ENCODE measurements at places on chromosomes 16 and 17.

DNA sequence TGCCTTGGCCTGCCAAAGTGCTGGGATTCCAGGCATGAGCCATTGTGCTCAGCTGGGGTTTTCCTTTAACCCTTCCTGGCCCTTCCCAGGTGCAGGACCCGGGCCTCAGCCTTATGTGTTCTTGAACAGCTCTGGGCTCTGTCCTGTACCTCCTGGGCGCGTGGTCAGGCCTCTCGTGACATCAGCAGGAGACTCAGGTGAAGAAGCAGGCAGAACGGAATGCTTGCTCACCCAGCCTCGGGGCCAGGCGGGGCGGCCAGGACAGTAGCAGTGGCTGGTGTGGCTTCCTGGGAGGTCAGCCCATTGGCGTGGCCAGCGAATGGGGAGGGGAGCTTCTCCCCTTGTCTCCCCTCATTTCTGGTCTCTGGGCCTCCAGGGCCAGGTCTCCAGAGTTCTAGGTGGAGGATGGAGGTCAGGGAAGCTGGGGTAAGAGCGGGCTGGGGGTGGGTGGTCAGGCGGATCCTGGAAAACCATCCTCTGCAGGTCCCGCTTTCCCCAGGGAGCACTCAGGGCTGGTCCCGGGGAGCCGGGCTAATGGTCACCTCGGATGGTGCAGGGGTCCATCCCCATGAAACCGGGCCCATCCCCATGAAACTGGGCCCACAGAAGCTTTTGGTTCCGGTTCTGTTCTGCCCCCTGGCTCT lies 281.5 kb downstream of the SEC14L1 start:
- no peak for DNase-seq

DNA sequence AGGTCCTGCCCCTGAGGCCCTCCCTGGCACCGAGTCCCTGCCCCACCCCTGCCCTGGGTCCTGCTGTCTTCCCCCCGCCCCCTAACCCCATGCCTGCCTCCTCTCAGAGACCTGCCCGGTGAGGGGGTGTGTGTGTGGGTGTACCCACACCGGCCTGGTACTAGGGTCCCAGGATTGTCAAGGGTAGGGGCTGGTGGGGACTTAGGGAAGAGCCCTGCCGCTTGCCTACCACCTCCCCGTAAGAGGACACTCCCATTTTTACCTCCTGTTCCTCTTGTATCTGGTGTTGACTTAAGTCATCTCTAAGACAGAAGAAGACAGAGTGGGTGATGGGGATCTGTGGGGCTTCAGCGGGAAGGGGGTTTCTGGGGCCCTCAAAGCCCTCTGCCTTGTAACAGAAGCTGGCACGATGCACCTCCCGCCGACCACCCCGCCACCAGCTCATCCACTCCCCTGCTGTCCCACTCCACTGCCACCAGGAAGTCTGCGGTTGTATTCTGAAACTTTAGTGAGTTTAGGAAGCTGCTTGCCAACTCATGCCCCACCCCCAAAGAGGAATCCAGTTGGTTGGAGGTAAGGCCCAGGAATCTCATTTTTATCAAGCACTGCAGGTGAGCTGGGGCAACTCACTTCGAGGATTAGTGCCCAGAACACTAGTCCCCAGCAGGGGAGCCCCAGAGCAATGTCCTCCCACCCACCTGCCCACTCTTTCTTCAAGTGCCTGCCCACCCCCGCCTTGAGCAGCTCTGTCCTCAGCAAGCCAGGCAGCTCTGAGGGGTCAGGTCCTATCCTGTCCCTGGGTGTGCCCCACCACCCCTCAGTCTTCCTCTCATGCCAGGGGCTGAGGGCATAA lies 5.6 kb downstream of the SPATA32 start:
- DNase-seq: no peak

DNA sequence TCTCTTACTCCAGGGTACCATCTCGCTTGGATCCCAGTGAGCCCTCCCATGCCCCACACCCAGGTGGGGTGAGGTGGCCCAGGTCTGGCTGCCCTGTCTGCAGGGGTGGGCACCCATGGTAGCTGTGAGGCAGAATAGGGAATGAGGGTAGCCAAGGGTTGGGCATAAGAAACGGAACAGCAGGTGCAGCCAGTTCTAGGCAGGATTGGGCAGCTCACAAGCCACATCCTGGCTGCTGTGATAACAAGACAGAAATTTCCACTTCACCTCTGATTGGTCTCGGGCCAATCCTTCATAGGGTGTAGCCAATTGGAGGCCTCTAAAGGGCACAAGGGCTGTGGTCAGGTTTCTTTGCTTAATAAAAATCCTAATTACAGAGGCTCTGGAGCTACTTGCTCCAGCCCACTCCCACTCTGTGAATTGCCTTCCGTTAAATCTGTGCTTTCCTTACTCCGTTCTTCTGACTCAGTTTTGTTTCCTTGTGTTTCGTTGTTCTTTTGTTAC lies 1.5 kb upstream of the ARHGDIG start:
- peak; percentile 19 for DNase-seq

GRCh38 chr16:189604-190186 lies 9.4 kb downstream of the HBQ1 start:
- no peak for DNase-seq

DNA sequence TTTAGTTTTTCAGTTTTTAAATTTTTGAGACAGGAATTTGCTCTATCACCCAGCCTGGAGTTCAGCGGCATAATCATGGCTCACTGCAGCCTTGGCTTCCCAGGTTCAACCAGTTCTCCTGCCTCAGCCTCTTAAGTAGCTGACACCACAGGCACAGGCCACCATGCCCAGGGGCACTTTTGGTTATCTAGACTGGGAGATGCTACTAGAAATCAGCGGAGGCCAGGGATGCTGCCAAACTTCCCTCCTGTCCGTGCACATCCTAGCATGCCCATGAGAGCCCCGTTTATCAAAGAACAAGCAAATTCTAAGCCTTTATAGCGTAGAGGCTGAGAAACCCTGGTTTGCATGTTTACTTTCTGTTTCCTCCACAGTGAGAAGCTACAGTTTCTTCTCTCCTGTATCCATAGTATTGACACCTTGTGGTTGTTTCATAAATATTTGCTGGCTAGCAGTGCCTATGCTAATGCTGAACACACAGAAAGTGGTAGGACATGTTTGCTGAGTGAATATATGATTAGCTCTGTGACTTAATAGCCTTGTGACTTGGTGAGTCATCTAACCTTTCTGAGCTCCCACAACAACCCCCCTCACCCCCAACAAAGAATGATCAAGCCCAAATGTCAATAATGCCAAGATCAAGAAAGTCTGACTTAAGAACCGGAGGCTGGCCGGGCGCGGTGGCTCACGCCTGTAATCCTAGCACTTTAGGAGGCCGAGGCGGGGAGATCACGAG lies 39.2 kb upstream of the MAF start:
- no peak for DNase-seq

DNA sequence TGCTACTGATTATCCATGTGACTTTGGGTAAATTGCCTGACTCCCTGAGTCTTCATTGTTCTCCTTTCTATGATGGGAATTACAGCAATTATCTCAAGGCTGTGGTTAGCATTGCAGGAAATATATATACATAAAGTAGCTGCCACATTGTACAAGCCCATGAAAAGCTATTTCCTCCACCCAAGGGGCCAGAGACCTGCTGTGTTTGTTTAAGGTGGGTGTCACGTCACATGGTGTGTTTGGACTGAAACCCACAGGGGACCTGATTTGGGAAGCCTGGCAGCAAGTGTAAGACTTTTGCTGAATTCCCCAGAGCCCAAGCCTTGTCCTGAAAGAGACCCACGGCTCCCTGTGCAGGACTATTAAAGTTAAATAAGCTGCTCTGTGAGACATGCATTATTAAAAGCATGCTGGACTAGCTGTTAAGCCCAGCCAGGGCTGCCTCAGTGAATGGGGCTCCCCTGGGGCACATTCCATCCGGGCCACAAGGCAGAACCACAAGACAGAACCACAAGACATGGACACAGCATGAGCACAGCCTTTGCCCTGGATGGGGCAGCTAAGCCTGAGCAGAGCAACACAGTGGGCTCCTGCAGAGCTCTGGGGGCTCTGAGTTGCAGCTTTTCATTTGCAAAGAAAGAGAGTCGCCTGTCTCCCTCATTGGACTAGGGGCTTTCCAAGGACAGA lies 148.9 kb downstream of the SPACA3 start:
- DNase-seq: no peak

- DNase-seq: no peak
Measured at GRCh38 chr16:24035127-24035842, 199.5 kb downstream of the PRKCB start.

- no peak for DNase-seq
Measured at GRCh38 chr17:57948555-57949420, 6.4 kb downstream of the CUEDC1 start.

GRCh38 chr17:83196366-83196765 lies 117.0 kb downstream of the METRNL start:
- DNase-seq: no peak

GRCh38 chr17:58262149-58262548 lies 18.6 kb downstream of the MPO start:
- DNase-seq: no peak

GRCh38 chr17:1227917-1228780 lies 42.1 kb upstream of the BHLHA9 start:
- no peak for DNase-seq

DNA sequence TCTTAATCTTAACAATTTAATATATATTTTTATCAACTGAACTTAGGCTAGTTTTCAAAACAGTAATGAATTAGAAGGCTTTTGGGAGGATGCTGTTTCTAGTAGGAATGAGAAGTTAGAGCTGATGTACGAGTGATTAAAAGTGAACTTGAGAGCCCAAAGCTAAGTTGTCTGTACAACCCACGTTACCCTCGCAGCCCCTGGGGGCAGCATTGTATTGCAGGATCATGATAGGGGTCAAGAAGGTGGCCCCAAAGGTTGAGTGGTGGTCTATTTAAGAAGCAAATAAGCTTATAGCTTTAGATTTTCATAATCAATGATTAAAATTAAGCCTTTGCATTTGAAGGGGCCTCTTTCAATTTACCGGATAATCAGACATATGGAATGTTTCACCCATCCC lies 33.7 kb upstream of the ALDH3A2 start:
- no peak for DNase-seq

DNA sequence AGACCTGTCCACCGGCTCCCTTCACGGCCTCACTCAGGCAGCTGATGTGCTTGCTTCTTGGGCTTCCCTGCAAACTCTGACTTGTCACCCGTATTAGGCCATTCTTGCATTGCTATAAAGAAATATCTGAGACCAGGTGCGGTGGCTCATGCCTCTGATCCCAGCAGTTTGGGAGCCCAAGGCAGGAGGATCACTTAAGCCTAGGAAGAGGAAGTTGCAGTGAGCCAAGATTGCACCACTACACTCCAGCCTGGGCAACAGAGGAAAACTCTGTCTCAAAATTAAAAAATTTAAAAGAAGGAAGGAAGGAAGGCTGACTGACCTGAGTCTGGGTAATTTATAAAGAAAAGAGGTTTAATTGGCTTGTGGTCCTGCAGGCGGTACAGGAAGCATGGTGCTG lies 17.0 kb downstream of the SOST start:
- no peak for DNase-seq

DNA sequence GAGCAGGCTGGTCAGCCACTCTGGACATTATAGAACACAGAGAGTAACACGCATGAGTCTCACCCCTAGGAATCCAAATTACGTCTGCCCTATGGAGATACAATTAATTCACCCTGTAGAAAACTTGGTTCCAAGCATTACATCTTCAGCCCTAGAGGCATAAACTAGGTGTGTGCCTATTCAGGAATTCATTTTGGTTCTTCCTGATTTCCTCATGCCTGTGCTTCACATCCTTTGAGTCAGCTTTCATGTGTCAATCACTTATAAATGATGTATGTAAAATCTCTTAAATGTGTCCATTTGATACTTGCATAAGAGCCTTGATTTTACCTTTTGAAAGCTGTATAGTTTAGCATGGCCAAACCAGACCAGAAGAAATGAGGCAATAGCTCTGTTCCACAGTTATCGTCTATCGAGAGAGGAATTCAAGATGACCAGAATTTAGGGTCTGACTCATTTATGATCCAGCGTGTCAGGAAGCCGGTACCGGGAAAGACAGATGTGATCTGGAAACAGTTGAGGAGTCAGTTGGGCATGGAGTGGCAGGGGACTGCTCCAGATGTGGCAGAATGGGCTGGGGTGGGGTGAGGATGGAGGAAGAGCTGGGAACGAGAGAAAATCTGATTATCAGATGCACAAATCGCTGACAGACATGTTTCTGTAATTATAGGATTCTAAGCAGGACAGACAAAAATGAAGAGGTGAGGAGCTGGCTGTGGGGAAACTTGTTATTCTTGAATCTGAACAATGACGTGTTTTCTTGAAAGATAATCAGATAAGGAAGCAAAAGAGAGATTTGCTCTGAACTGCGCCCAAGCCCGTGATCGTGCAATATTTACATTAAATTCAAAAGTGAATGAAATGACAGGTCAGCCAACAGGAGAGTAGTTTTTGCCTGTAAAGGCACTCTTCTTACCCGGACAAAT lies 76.7 kb downstream of the C16orf95 start:
- DNase-seq: no peak

GRCh38 chr16:56245197-56245596 lies 53.9 kb downstream of the GNAO1 start:
- DNase-seq: no peak

DNA sequence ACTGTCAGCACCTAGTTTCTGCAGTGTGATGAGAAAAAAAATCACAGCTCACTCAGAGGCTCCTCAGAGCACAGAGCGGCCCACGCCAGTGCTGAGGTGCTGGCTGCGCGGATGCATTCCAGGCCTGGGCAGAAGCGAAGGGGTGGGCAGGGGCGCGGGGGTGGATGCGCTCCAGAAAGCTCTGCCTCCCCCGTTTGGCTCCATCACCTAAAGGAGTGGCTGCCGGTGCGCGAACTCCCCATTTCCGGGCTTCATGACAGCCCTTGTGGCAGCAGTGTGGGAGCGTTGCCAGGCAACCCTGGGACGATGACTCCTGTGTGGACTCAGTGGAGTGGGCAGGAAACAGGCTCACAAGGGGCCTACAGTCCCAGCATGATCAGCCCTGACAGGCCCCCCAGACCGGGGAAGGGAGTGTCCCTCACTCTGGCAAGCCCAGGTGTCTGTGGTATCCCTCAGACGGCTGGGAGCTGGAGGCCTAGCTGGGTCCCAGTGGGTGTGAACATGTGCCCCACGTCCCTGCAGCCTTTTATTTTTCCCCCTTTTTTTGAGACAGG lies 32.8 kb upstream of the NUDT16L1 start:
- DNase-seq: peak; percentile 69

- DNase-seq: no peak
Measured at GRCh38 chr17:35745749-35746320, 7.2 kb downstream of the GAS2L2 start.

GRCh38 chr17:948284-948852 lies 31.2 kb downstream of the NXN start:
- no peak for DNase-seq

DNA sequence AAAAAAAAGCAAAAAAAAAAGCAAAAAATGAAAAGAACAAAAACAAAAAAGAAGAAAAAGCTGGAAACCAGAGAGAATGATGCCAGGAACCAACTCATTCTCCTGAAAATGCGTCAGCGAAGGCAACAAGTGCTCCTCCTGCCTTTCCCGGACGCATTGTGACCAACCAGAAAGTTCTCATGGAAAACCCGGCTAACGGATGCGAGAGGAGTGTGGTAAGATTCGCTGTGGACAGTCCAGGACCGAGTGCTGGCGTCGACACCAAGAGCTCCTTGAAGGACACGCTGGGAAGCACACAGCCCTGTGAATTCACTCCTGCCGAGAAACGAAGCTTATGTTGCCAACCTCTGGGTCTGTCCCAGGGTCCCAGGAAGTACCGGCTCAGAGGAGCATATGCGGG lies 43.4 kb downstream of the METRNL start:
- no peak for DNase-seq

GRCh38 chr17:77501101-77501566 lies 360.4 kb downstream of the SEC14L1 start:
- peak; percentile 33 for DNase-seq

GRCh38 chr17:74875977-74876593 lies 3.3 kb upstream of the FDXR start:
- no peak for DNase-seq

GRCh38 chr16:87207965-87208364 lies 109.2 kb downstream of the C16orf95 start:
- no peak for DNase-seq
